HuH-7 (cell line): ENCODE measurements at places on chromosomes 11 and 22.

DNA sequence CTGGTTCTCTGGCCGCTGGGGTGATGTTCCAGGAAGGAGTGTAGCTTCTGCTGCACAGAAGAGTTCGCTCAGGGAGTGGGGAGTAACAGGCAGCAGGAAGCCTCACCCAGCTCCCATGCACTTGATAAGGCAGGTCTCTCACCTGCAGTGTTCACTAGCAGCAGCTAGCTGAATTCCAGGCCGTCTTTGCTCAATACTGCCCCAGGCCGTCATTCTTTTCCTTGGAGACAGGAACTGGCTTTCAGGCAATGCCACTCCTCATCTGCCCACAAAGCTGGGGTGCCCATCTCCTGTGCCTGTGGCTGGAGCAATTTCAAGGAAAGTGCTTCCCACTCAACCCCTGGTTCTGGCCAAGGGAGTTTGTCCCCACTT, 66.1 kb downstream of the ARHGAP42 start:
- DNase-seq, result no peak

DNA sequence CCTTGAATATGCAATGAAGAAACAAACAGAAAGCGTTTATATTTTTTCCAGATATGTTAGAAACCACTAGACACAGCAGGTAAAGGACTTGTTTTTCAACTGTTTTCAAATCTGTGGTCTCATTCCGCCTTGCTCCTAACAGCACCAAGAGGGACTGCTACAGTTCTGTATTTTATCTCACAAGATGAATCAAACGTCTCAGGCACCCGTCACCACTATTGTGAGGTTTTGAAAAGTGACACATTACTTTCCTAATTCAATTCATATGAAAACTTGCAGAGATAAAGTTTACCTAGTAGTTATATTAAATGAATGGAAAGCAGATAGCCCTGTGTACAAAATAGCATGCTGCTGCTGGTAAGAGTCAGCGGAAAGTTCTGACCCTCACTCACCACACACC, 386.3 kb downstream of the ETS1 start:
- no peak for DNase-seq

GRCh38 chr11:76802621-76803020, 19.5 kb downstream of the TSKU start:
- DNase-seq, result no peak

DNA sequence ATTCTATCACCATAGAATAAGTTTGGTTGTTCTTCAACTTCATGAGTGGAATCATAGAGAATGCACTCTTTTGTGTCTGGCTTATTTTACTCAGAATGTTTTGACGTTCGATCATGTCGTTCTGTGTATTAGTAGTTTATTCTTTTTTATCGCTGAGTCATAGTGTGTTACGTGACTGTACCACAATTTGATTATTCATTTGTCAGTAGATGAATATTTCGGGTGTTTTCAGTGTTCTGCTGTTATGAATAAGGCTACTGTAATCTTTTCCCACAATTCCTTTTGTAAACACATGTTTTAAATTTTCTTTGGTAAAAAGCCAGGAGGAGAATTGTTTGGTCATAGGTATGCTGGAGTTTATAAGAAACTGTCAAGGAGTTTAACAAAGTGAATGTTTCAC, 279.9 kb upstream of the B3GAT1 start:
- DNase-seq, result no peak

DNA sequence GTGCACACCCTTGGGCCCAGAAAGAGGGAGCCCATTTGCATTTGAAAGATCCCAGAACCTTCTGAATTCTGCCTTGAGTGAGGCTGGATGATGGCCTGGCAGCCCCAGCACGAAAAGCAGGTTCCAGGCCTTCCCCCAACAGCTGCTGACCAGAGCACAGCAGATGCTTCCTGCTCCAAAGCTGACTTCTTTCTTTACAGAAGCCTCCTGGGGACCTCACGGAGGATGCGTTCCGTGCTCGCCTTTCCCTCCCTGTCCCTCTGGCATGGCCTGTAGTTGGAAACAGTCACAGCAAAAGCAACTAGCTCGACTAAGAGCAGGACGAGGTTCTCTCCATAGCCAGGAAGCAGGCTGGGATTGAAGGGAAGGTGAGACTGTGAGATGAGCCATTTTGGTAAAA, 107.7 kb upstream of the B3GAT1 start:
- no peak for DNase-seq

- no peak for DNase-seq
Measured at GRCh38 chr11:44870181-44870580, 80.5 kb downstream of the TP53I11 start.

DNA sequence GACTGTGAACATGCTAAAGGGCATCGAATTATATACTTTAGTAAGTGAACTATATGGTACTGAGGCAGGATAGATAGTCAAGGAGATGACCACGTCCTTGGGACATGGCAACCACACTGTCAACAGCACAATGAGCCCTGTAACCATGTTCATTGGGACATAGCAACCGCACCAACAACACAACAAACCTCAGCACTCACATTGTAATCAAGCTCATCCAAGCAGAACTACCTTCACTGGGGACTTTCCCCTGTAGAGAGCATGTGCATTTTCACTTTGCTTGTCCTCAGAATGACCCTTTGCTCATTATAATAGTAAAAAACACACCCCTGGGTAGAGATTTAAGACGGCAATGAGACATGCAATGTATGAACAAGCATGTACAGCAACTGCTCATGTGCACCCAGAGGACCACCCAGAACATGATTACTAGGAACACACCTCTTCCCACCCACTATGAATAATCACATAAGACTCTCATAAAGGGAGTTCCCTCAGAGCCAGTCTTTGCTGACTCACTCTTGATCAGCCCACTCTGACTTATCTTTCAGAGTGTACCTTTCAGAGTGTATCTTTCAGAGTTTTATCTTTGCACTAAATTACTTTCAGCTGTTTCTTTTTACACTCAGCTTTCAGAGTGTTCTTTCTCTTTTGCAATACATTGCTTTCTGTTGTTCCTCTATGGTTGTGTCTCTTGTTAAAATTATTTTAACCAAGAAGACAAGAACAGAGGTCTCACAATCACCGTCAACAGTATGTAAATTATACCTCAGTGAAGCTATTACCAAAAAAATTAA, 4.1 kb upstream of the PLAAT2 start:
- DNase-seq, result peak; percentile 67

DNA sequence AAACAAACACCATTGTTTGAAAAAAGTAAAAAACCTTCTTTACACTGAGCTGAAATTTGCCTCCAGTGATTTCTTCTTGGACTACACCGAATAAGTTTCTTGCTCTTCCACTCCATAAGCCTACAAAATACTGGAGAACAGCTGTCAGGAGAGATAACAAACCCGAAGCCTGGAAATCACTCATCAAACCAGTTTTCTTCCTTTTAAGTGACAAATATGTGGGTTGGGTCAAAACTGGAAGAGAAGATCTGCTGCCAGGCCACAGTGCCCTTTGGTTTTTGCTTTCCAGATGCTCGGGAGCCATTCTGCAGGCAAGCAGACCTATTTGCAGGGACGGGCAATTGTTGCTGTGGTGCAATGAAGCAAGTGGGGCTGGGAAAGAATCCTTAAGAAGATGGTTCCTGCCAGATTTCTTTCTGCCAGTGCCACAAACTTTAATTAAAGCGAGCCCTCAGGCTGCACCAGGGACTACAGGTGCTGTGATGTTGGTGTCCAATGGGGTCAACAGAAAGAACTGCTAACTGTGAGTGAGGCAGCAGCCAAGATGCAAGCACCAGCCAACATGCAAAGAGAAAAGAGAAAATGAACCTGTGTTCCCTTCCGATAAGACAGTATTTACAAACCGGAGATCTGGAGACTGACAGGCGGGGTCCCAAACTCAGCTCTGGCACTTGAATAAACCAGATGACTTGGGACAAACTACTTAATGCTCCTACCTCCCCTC, 44.8 kb upstream of the SMCO4 start:
- no peak for DNase-seq

DNA sequence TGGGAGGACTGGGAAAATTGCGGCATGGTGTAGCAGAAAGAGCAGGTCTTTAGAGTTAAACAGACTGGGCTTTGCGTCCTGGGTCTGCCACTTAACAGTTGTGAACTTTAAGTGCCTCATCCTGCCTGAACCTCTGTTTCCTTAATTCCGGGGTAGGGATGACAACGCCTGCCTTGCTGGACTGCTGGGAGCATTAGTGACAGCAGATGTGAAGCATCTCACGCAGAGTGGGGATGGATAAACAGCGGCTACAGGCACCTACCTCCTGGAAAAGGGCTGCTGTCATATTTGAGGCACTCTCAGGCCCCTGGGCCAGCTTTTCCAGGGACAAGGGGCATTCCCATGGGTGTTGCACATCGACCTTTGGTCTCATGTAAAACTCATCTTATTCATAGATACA, 572.2 kb downstream of the TBC1D22A start:
- DNase-seq, result no peak
